Hematopoietic multipotent progenitor cell treated with erythropoietin and hydrocortisone succinate and interleukin-3 and kit ligand, for 17 days (in vitro differentiated cells): ENCODE measurements at places on chromosomes 16 and 17.

- DNase-seq = no peak
Measured at GRCh38 chr17:1460233-1460632, 4.2 kb upstream of the CRK start.

DNA sequence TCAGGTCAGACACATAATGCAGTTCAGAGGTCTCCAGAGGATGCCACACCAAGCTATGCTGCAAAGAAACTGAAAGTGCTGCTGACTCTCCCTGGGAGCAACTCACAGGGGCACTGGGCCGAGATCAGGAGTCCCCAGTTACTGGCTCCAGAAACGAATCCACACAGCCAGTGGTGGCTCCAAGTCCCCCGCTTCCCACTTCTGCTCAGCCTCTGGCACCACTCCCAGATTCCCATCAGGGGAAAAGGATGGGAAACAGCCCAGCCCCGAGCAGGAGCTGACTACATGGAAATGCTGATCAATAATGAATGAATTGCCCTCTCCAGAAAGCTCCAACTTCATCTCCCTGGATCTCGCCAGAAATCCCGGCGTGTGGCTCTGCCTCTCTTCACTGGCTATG is 62.3 kb upstream of the CDH5 start:
- no peak for DNase-seq

DNA sequence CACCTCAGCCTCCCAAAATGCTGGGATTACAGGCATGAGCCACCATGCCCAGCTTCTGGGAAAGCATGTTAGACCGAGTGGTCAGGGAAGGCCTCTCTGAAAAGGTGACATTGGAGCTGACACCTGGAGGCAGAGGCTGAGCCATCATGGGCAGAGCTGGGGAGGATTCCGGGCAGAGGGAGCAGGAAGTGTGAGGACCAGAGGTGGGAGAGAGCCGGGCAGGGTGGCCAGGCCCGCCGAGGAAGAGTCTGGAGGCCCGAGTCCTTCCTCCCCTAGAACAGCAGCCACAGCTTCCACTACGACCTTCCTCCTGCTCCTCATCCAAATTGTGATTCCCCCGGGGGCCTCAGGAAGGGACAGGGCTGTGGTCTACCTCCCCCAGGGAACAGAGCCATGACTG is 74.7 kb downstream of the COG7 start:
- DNase-seq = no peak

GRCh38 chr17:9755083-9755482 is 36.3 kb downstream of the DHRS7C start:
- DNase-seq = no peak

- no peak for DNase-seq
Measured at GRCh38 chr17:50952889-50953288, 86.7 kb upstream of the TOB1 start.

DNA sequence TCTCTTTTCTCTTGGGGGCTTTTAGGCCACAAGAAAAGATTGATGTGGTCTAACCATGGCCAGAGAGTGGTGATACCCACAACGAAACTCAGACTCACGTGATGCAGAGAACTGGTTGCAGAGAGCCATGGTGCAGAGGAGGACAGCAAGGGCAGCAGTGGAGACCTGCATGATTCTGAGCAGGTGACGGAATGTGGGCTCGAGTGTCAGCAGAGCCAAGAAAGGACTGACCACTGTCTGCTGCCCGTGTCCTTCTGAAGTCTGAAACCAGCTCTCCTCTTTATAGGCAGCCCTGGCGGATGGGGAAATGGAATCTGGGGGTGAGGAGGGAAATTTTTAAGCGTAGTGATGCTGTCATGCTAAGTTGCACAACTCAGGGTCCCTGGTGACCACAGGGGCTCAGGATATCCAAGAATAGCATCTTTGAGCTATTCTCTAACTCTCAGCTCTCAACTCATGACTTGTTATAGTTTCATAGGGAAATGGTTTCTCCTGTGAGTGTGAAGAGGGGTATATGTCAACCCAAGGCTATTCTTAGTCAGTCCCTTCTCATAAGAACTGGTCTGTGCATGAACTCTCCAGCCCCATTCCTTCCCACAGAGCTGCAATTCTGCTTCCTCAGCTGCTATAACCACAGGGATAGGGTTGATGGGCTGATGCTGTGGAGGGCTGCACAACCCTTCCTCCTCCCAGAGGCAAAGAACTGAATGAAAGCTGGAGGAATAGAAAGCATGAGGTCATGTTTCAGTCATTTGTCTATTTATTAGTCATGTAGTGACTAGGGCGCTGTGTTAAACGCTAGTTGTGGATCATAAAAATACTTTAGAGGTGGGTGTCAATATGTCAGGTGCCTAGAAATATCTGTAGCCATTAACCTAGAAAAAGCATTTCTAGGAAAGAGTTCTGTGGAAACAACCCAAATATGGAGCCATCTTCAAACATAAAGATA is at the start of gene CCL3:
Gene CCL3, minus strand, starts transcription at position 256 of the 949 bp plus-strand sequence. Its CDS starts 85 bp downstream, at position 171.
- DNase-seq = no peak
